ENCODE measurements at places on chromosomes 2 and 18.

- DNase-seq: no peak
Observed at GRCh38 chr18:13641551-13642439, 84.6 kb downstream of the FAM210A start.

GRCh38 chr18:29076645-29077044 lies 899.7 kb upstream of the CDH2 start:
- DNase-seq: no peak

GRCh38 chr2:234204480-234204879 lies 154.0 kb downstream of the SPP2 start:
- DNase-seq: no peak

DNA sequence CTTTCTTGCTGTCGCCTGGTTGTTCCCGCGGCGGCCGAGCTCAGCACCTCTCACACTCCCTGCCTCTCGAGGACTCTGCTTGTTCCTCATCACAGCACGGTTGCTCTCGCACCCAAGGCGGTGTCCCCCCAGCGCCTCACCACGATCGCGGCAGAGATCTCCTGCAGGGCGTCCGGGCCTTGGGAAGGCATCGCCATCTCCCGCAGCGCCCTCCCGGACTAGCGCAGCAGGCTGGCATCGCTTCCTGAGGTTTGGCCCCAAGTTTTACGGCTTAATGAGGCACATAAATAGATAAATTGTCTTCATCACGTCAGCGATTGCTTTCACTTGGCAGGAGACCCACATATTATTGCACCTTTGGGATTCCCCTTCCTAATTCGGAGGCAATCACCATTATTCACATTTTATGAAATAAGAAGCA lies 125.4 kb downstream of the RGPD3 start:
- no peak for DNase-seq

DNA sequence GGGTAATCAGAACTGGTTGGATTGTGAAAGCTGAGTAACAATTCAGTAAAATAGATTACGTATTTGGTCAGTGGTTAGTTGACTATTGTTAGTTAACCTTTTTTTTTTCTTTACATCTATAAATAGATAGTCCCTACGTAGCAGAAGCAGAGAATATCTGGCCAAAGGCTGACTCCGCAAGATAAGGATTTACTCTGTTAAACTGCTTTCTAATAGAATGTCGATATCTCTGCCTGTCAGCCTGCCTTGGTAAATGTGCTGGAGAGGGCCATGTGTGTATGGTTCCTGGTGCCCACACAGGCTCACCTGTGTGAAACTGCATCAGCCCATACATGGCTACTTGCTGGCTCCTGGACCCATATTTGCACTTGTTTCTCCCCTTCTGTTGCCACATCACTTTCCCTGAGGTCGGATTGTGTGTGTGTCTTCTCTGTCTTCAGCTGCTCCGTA lies 94.4 kb downstream of the CRIM1 start:
- no peak for DNase-seq

DNA sequence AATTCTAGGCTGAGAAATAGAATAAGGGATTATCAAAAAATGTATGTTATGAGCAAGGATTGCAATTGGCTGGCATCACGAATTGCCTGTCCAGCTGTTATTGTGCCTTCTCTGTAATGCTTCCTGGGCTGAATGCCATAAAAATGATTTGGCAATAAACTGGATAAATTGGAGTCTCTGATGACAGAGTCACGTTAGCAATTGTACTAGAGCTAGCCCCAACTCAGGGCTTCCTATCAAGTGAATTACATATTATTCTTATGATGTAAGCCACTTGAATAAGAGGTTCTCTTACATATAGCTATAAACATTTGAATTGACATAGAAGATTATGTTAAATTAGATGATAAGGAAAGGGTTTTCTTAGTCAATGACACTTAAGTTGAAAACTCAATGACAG lies 607.5 kb upstream of the REG3G start:
- DNase-seq: no peak

DNA sequence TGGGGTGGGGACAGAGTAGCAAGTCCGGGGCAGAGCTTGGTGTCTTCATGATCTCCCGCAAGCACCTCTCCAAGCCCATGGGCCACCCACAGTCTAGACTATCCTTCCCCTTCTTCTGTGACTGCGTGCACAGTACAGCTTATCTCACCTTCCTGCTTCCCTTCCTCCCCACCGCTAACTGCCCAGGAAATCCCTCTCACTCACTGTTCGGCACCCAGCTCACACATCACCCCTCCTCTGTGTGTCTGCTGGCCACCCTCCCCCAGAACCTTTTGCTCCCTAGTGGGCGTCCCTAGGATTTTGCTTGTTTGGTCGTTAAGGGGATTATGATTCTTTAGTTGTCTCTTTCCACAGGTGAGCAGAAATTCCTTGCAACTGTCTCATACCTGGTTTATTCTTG lies 31.5 kb upstream of the SMAD7 start:
- DNase-seq: no peak

- no peak for DNase-seq
Observed at GRCh38 chr2:38737925-38738324, 13.2 kb downstream of the SRSF7 start.

GRCh38 chr2:191478799-191479679 lies 198.9 kb upstream of the NABP1 start:
- DNase-seq: no peak

- DNase-seq: no peak
Observed at GRCh38 chr2:68740400-68740914, 5.8 kb downstream of the ARHGAP25 start.

DNA sequence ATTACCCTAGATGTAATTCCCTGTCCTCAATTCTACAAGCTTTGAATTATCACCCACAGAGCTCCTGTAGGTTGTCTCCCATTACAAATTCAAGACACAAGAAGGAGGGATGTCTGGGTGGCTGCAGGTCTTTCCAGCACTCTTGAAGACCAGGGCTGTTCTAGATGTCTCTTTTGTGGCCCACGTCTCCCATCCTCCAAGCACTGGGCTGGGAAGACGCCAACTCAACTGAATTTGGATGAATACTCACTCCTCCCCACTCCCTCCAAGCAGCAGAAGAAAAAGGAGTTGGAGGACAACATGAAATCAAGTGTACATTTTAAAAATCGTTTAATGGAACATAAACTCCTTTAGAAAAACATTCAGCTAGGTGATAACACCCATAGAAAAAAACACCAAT lies 31.2 kb downstream of the SMAD7 start:
- DNase-seq: no peak

- no peak for DNase-seq
Observed at GRCh38 chr2:215983581-215984351, 29.6 kb downstream of the MREG start.

GRCh38 chr2:44668336-44668735 lies 273.2 kb upstream of the SIX3 start:
- DNase-seq: no peak

GRCh38 chr2:222753251-222753824 lies 81.9 kb downstream of the MOGAT1 start:
- DNase-seq: no peak

- DNase-seq: no peak
Observed at GRCh38 chr2:29627279-29627711, 294.1 kb downstream of the ALK start.

DNA sequence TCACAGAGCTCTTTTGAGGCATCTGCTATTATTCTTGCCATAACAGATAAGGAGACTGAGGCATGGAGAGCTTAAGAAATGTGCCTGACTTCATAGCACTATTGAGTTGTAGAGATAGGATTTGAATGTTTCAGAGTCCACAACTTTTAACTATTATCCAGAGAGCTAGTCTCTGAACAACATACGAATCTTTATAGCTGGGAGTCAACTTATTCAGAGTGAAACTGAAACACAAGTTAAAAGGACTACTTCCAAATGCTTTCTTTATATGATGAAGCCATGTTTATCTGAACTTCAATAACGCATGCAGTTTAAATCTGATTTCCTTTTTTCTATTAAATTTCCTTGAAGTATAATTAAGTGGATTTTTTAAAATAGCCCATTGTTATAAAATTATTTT lies 268.8 kb downstream of the IKZF2 start:
- DNase-seq: no peak

- DNase-seq: no peak
Observed at GRCh38 chr2:46451131-46451711, 28.1 kb upstream of the TMEM247 start.

- DNase-seq: no peak
Observed at GRCh38 chr2:100196786-100197494, 54.5 kb upstream of the AFF3 start.

GRCh38 chr2:64846177-64846576 lies 143.0 kb upstream of the SLC1A4 start:
- DNase-seq: no peak

GRCh38 chr2:9364791-9365497 lies 58.4 kb downstream of the ITGB1BP1 start:
- DNase-seq: no peak

GRCh38 chr2:219612577-219613286 lies 14.7 kb upstream of the SLC4A3 start:
- no peak for DNase-seq

DNA sequence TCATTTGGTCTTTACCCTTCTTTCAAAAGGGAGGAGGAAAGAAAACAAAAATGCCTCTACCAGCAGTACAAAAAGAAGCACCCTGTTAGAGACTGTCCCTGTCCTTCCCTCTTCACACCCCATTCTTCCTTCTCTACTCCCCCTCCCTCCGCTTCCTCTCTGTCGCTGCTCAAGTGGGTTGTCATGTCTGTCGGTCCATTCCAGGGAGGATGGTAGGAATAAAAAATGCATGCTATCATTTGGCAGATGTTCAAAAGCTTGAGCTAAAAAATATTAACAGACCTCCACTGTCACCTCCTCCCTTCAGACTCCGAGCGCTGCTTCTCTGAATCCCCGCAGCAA lies 482.0 kb downstream of the BCL11A start:
- DNase-seq: no peak

DNA sequence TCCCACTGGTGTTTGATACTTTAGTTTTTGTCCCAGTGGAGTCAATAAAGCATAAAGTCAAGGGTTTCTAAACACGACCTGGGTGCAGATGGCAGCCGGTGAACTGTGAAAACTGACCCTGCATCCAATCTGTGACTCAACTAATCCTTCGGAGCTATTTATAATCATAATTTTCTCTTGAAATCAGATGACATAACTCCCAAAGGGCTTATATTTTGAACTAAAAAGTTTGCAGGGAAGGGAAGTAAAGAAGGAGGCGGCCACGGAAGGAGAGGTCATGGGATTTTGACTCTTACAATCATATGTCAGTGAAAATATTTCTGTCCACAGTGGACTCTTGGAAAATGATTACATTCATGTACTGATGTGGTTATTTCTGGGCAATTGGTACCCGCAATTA lies 178.5 kb downstream of the PDE1A start:
- DNase-seq: no peak

- DNase-seq: no peak
Observed at GRCh38 chr2:46161911-46162310, 135.3 kb upstream of the EPAS1 start.
